Naive thymus-derived CD4-positive, alpha-beta T cell (primary cell): ENCODE measurements at places on chromosomes 3 and 15.

DNA sequence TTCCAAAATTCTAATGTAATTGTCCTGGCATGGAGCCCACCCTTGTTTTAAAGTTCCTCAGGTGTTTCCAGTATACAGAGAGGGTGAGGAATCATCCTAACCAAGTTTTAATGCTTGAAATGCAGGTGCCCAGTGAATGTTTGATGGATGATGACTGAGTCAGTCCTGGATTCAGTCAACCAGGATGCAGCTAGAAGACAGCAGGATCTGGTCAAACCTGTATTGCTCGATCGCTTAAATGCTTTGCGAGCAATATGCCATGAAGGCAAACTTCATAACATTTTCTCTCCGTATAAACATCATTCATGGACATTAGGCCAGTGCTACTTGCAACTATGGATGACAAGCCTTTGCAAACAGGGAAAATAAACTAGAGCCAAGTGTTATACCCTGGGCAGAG lies 591.2 kb downstream of the RSL24D1 start:
- no peak for DNase-seq

DNA sequence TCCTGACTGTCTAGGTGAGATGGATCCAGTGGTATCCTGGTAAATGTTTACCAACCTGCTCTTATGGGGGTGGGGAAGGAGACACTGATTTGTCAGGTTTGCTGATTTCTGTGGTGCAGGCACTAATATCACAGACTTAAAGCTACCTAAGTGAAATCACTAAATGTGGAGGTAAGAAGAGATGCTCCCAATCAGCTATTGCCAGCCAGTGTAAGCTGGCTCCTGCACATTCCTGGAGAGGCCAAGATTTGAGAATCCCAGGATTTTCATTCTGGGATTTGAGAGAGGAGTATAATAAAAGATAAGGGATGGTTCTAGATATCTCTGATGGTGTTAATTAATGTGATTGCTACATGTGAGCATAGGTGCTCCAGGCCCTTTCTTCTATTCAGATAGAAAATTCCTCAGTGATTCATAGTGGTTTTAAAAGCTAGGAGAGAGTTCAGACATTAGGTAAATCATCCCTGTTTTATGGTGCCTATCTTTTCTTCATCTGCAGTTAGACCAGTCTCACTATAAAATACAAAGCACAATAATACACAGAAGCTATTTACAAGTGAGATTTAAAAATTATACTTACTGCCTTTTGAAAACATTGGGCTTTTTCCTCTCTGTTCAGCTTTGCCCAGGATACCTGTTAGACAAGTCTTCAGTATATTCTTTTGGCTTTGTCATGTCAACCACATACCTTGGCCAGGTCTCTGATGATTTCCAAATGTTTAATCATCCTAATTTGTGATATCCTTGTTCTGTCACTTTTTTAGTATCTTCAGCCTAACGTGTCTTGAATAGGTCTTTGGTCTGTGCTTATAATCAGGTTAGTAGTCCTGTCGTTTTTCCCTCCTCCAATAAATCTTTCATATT lies 90.9 kb downstream of the MBNL1 start:
- DNase-seq = no peak

DNA sequence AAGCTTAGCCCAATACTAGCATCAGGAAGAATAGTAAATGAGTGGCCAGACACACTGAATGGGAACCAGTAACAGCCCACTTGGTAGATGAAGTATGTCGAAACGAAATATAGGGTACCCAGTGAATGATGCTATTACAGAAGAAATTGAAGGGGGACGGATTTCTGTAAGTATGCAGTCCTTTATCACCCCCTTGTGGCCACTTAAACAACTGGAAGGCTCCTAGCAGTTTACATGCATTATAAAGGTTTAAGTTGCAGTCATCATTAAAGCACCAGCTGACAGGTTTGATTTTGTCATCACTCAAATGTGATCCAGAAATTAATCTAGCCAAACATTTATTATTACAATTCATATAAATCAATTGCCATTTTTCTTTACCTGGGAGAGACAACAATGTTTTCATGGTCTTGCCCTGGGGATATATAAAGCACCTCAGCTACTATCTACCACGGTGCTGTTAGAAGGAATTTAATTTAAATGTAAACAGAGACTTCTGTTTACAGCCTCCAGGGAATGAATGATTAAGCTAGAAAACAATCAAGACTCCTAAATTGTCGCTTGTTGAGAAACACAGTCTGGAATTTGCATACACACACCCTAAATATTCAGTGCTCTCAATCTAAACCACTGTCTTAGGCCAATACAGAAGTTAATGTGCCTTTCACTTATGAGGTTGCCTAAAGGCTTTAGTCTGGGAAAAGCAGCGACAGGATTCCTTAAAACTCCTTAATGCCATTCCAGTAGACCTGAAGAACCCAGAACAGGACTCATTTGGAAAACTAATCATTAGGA lies 7.8 kb downstream of the EIF1B start:
- DNase-seq = peak; percentile 67

GRCh38 chr15:57526076-57526475 lies 65.6 kb upstream of the MYZAP start:
- no peak for DNase-seq

DNA sequence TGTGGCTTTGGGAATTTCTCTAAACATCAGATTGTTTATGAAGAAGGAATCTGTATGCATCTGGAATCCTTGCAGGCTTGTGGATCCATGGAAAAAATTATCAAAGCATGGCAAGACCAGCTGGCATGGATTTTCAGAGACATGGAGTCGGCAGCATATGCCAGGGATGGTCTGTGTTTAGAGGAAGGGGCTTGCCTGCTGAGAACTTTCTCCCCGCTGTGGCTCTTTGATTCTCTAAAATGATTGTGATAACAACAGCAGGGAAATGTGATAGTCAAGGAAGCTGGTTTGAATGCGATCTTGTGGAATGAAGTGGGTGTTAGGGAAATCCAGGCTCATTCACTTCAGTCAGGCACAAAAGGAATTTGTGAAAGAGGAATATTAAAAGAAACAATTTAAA lies 245.7 kb upstream of the THRB start:
- DNase-seq = no peak

GRCh38 chr15:26580943-26581342 lies 191.9 kb downstream of the GABRB3 start:
- no peak for DNase-seq

GRCh38 chr3:136734382-136735070 lies 17.7 kb downstream of the STAG1 start:
- DNase-seq = no peak

DNA sequence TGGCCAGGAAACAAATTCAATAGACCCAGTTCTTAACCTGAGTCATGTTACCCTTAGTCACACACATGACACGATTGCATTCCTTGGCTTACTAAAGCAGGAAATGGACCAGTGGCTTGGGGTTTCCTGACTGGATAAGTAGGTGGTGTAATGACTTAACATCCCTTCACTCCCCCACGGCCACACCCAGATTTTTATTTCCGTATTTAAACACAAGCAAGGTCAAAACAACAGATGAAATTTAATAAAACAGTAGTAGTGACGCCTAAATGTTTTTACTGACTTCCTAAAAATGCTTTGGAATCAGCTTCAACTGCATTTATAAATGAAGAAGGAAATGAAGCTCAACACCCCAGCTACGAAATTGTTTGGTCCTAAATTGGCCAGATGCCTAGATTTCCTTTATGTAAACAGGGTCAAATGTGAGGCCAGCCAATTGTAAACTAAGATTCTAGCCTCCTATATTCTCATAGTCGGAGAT lies 324.3 kb downstream of the CHST2 start:
- no peak for DNase-seq

DNA sequence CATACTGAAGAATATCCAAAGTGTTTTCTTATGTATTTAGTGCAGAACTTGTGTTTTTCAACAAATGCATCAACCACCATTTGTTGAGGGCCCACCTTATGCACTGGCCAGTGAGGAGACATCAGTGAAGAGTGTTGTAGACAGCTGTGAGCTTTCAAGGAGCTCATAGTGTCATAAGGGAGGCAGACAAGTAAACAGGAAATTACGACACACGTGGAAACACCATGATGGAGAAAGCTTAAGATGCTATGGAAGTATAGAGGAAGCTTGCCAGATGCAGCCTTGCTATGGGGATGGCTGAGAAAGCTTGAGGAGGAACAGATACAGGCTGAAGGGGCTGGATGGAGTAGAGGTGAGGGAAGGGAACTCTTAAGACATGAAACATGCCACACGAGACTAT lies 50.8 kb upstream of the PSMD6 start:
- DNase-seq = no peak

- no peak for DNase-seq
These were observed 29.9 kb downstream of the SPG11 start for GRCh38 chr15:44633603-44634002.

- DNase-seq = no peak
These were observed 317.8 kb upstream of the C2CD4B start for GRCh38 chr15:62482785-62483429.

DNA sequence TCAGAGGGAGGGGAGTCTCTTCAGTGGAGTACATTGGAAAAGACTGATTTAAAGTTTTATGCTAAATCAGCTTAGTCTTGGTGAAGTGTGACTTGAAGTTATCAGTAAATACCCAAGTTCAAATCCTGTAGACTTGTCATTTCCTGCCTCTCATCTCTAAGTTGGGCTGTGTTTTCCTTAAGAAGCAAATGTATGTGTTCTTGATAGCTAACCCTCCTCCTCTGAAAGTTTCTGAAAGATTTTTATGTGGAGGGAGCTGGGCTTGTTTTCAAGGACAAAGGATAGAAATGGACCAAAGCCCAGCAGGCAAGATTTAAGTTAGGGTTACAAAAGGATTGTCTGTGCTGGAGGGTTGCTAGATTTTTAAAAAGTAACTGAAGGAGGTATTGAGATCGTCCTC lies 4.2 kb downstream of the MAPKBP1 start:
- DNase-seq = no peak

DNA sequence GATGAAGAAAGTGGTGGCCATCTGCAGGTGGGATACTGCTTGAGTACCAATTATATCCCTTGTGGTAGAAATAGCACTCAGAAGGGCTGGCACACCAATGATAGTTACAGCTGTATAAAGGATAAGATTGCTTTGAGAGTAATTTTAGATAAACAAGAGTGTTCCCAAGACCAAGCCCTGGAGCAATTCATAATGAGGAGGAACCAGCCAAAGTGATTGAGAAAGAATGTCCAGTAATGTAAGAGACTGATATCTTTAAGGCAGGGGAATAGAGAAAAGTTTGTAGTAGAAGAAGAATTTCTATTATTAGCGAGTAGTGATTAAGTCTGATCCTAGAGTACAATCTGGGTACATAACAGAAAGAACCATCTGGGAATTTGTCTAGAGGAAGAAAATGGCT lies 945.1 kb downstream of the OTOL1 start:
- no peak for DNase-seq

- DNase-seq = no peak
These were observed 17.9 kb downstream of the STT3B start for GRCh38 chr3:31550452-31551251.

DNA sequence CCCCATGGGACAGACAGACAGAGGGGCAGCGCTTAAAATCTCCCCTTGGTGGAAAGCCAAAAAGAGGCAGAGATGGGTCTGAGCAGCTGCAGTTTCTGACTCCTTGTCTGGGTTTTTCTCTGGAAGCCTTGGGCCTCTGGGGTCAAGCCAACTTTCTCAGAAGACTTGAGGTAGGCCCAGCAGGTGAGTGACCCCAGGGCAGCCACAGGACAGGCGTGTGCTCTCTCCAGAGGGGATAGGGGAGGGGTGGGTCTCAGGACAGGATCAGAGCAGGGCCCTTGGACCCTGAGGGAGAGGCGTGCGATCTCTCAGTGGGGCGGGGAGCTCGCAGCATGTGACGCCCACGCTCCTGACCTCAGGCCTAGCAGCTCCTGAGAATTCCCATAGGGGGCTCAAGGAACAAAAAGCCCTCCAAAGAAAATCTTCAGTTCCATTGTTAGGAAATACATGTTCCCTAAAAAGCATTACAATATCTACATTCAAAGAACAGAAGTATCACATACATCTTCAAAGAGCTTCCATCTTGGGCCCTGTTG lies 34.6 kb upstream of the DUSP7 start:
- DNase-seq = no peak

- DNase-seq = no peak
These were observed 12.6 kb downstream of the RFTN1 start for GRCh38 chr3:16500911-16501310.

- no peak for DNase-seq
These were observed 21.9 kb downstream of the IL20RB start for GRCh38 chr3:136979684-136980083.

GRCh38 chr15:44066211-44066827 lies 128.8 kb downstream of the FRMD5 start:
- peak; percentile 23 for DNase-seq

- no peak for DNase-seq
These were observed 53.5 kb upstream of the KIF23 start for GRCh38 chr15:69360642-69361041.

DNA sequence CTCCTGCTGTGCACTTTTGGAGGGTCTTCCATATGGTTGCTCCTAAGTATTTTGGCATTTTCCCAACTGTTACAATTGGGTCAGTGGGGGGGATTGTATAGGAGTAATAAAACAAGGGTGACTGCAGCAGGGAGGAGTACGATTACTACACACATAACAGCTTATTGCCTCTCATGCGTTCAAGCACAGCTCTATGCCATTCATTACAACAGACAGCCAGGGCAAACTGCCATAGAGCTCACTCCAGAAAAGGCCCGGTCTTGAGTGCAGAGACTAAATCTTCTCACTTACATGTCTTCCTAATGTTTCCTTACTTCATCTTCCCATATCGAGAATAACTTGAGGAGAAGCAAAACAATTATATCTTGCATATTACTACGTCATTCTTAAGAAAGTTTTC lies 1.4 kb upstream of the CHMP2B start:
- DNase-seq = no peak

DNA sequence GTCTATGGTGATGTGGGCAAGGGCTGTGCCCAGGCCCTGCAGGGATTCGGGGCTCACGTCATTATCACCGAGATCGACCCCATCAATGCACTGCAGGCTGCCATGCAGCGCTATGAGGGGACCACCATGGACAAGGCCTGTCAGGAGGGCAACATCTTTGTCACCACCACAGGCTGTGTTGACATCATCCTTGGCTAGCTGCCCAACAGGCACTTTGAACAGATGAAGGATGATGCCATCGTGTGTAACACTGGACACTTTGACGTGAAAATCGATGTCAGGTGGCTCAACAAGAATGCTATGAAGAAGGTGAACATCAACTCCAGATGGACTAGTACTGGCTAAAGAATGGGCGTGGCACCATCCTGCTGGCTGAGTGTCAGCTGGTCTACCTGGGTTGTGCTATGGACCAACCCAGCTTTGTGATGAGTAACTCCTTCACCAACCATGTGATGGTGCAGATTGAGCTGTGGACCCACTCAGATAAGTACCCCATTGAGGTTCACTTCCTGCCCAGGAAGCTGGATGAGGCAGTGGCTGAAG lies 6.1 kb upstream of the USP8 start:
- DNase-seq = no peak

DNA sequence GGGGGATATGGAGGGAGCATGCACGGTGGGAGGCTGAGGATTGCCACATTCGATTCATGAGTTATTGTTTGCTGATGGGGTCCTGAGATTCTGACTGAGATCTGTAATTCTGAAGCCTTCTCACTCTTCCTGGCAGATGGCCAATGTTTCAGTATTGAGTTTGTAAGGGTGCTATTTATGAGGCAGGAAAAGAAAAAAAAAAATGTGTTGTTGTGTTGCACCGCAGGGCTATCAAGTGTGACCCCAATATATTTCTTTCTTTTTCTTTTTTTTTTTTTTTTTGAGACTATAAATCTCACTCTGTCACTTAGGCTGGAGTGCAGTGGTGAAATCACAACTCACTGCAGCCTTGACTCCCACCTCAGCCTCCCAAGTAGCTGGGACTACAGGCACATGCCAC lies 3.2 kb upstream of the SENP2 start:
- DNase-seq = no peak

GRCh38 chr15:90181776-90182175 lies 19.4 kb upstream of the SEMA4B start:
- DNase-seq = no peak
